CD4-positive, alpha-beta T cell (primary cell): ENCODE measurements at places on chromosomes 3 and 15. TPM values are rescaled to one million over a fixed set of nuclear protein-coding genes. Genes with fewer than 3 reads are reported as not detected.

EIF4E3 gene
- 48.2 TPM for total RNA-seq

CCK gene
- not detected for total RNA-seq

IL12A gene
- 0.93 TPM for total RNA-seq

DNA sequence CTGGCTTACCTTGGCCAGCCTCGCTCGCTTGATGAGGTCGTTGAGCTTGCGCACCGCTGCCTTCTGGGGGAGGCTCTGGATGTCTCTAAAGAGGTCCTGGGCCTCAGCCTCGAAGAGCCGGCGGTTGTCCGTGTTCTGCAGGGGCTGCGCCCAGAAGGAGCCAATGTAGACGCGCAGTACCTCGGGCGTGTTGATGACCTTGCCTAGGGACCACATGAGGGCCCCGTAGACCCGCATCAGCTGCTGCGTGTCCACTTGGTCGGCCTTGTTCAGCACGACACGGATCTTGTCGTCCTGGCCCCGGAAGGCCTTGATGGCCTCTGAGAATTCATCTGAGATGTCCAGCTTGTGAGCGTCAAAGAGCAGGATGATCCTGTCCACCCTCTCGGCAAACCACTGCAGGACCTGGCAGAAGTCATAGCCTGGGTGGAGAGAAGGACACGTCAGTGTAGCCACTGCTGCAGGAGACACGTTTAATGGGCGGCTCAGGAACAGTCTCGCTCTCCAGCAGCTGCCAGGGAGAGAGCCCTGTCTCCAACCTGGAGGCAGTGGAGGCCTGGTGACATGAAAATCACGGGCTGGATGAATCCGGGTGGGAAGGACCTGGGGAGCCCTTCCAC, 25.5 kb upstream of the SPTBN5 start:
- DNase-seq: no peak
- H3K4me1 ChIP-seq: no peaks in the 10 kb centered on the region
- H3K4me3 ChIP-seq: no peak overlapping the region

- no peaks in the 10 kb centered on the region for H3K4me1 ChIP-seq
- no peaks in the 10 kb centered on the region for H3K36me3 ChIP-seq
Measured at GRCh38 chr15:51083641-51084166, 11.0 kb downstream of the TNFAIP8L3 start.

GRCh38 chr15:70083946-70084345, 13.8 kb downstream of the TLE3 start:
- DNase-seq: no peak
- peaks cover 53% of the 10 kb centered on the region for H3K4me1 ChIP-seq
- H3K27me3 ChIP-seq: no peaks in the 10 kb centered on the region
- H3K36me3 ChIP-seq: peaks cover 83% of the 10 kb centered on the region

GRCh38 chr3:52188556-52188955, 9.4 kb upstream of the ALAS1 start:
- H3K27me3 ChIP-seq: no peaks in the 10 kb centered on the region
- H3K4me1 ChIP-seq: no peaks in the 10 kb centered on the region
- no peak overlapping the region for H3K27ac ChIP-seq
- no peaks in the 10 kb centered on the region for H3K36me3 ChIP-seq

DNA sequence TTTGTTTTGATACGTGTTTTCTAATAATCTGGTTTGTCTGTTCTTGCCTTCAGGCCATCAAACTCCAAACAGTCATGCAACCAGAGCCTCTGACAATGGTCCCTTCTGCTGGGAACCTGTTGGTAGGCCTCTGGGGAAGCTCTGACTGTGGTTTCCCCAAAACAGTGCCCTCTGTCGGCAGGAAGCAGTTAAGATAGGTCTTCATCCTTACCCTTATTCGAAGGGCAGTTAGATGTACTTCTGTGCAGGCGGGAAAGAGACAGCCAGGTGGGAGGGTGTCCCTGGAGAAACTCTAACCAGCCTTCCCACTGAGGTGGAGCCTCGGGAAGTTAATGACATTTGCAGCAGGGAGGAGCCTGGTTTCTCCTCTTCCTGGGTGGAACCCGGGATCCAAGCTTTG, 81.6 kb upstream of the CHMP2B start:
- H3K4me1 ChIP-seq: no peaks in the 10 kb centered on the region
- H3K27ac ChIP-seq: no peak overlapping the region
- no peaks in the 10 kb centered on the region for H3K27me3 ChIP-seq
- no peak overlapping the region for H3K4me3 ChIP-seq

DNA sequence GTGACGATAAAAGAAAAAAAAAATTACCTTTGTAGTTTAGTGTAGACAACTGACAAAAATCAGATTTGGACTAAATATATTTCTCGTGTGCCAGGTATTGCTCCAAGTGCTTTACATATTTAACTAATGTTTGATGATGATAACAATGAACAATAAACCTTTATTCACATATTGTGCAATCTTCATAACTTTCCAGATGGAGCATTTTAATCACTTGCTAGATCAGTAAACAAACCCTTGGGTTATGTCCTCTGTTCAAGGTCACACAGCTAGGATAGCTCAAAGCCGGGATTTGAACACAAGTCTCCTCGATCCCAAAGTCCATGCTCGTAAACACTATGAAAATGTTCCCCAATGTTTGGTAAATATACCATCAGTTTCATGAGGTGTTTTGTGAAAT, 14.5 kb downstream of the NCEH1 start:
- no peaks in the 10 kb centered on the region for H3K4me1 ChIP-seq
- H3K4me3 ChIP-seq: no peak overlapping the region
- H3K27ac ChIP-seq: no peak overlapping the region
- no peaks in the 10 kb centered on the region for H3K27me3 ChIP-seq
- H3K36me3 ChIP-seq: no peaks in the 10 kb centered on the region

DNA sequence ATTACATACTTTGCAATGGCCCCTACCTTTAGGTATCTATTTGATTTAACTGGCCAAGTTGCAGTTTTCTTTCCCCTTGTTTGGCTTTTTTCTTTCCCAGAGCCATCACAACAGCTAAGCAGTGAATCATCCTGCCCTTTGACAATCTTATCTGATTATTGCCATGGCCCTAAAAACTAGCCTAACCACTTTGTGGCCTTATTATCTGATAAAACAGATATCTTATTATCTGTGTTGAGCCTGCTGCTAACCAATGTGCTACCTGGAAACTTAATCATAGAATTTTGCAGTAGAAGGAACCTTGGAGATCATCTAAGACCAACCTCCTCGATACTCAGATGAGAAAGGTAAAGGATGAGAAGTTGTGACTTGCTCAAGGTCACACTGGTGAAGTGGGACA, 37.1 kb downstream of the EIF4E3 start:
- H3K27me3 ChIP-seq: no peaks in the 10 kb centered on the region
- no peak for DNase-seq
- no peaks in the 10 kb centered on the region for H3K4me1 ChIP-seq
- peaks cover 79% of the 10 kb centered on the region for H3K36me3 ChIP-seq

DNA sequence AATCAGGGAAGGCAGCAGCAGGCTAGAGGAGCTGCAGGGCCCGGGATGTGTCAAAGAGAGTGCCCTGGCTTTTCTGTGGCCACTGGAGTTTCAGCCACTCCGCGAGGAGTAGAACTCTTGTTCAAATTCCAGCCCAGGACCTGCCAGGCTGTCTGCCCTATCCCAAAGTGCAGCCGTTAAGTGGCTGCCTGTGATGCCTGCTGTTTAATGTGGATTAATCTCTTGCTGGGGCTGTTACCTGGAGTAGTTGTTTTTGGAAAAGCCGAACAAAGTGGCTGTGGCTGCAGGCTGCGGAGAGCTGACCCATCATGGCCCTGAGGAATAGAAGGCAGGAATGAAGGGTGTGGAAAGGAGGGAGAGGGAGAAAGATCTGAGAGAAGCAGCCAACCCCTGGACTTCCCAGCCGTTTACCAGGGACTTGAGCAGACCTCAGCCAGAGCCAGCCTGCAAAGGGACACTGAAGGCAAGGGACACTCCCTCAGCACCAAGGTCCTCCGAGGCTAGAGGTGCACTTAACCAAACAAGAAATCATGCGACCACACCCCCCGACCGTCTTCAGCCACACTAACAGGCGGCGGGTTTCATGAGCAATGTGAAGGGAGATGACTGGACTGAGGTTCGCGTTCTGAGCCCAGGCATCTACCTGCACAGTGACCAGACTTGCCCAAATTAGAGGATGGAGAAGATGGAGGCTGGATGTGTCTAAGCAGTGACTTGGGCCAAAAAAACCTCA, 4.7 kb downstream of the CDAN1 start:
- H3K4me1 ChIP-seq: peaks cover 19% of the 10 kb centered on the region
- H3K4me3 ChIP-seq: no peak overlapping the region
- peaks cover 71% of the 10 kb centered on the region for H3K36me3 ChIP-seq
- no peak for DNase-seq

DNA sequence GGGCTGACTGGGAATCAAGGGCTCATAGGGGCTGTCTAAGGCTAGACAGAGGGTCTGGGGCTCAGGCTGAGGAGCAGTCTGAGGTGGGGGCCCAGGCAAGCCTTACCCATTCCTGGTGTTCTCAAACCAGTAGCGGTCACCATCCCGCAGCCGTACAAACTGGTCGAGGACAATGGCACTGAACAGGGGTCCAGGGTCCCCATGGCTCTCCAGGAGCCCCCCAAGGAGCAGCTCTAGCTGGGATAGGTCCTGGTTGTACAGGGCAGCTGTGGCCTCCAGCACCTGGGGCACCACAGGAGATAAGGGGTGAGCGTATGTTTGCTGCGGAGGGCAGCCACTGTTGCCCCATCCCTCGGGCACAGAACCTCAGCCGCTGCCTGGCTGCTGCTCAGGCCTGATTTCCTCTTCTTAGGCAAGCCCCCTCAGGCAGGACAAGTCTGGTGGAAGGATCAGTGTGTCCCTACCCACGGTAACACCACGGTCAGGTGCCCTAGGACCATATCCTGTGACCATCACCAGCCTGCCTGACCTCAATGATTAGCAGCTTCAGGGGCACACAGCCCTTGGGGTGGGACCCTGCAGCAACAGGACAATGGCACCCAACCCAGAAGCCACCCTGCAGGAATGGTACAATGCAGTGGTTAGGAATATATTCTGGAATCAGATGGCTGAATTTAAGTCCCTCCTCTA, 5.9 kb downstream of the DUOX2 start:
- H3K27ac ChIP-seq: no peak overlapping the region
- H3K4me1 ChIP-seq: peaks cover 15% of the 10 kb centered on the region
- no peaks in the 10 kb centered on the region for H3K36me3 ChIP-seq
- H3K27me3 ChIP-seq: peaks cover 36% of the 10 kb centered on the region

DNA sequence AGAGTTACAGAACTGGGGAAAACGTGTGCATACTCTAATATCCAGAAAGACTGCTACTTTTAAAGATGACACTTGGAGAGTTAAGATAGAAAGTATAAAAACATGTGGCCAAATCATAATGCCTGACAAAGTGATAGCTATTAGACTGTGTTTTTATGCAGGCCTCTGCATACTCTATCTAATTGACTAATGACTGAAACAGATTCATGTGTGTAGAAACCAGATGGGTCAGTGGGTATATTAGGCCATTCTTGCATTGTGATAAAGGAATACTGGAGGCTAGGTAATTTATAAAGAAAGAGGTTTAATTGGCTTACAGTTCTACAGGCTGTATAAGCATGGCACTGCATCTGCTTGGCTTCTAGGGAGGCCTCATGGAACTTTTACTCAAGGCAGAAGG, 71.5 kb downstream of the PPM1L start:
- H3K4me3 ChIP-seq: no peak overlapping the region
- DNase-seq: no peak
- no peaks in the 10 kb centered on the region for H3K36me3 ChIP-seq
- H3K27me3 ChIP-seq: no peaks in the 10 kb centered on the region
- H3K4me1 ChIP-seq: no peaks in the 10 kb centered on the region
- H3K27ac ChIP-seq: no peak overlapping the region

- no peak for DNase-seq
- no peak overlapping the region for H3K27ac ChIP-seq
- no peaks in the 10 kb centered on the region for H3K4me1 ChIP-seq
- H3K27me3 ChIP-seq: peaks cover 9% of the 10 kb centered on the region
Measured at GRCh38 chr15:60989696-60990095, 239.4 kb downstream of the RORA start.
